ENCODE measurements at places on chromosomes 1 and 21. TPM values are rescaled to one million over a fixed set of nuclear protein-coding genes. Genes with fewer than 3 reads are reported as not detected.

Gene SERINC2
- 258 TPM for total RNA-seq

Gene SKI
- total RNA-seq, result 18.4 TPM

Gene GPR137B
- total RNA-seq, result 14.5 TPM

Gene MROH7
- total RNA-seq, result not detected

Gene CNKSR1
- 16.8 TPM for total RNA-seq

Gene PLA2G4A
- 7.5 TPM for total RNA-seq

Gene CNR2
- not detected for total RNA-seq

Gene RPL22
- 226 TPM for total RNA-seq

Gene HDAC1
- total RNA-seq, result 102 TPM

Gene MAP3K7CL
- total RNA-seq, result 1.7 TPM

Gene FNBP1L
- total RNA-seq, result 18.9 TPM

Gene PPIAL4G
- total RNA-seq, result not detected

Gene KLHDC9
- 6.5 TPM for total RNA-seq

Gene BLACAT1
- total RNA-seq, result 1.3 TPM

Gene MYBPH
- total RNA-seq, result not detected

Gene KRTAP21-2
- total RNA-seq, result not detected

Gene TTC39A
- total RNA-seq, result 9.7 TPM

All from airway epithelial cell (primary cell).